Stomach (tissue), 19 donors: ENCODE measurements at places on chromosomes 12 and 14. TPM values are rescaled to one million over a fixed set of nuclear protein-coding genes. Genes with fewer than 3 reads are reported as not detected.
A peak's percentile ranks its signal among the peaks of the same experiment; 100 is the strongest.

Gene IRAK3
- total RNA-seq, result 6.7 TPM

DNA sequence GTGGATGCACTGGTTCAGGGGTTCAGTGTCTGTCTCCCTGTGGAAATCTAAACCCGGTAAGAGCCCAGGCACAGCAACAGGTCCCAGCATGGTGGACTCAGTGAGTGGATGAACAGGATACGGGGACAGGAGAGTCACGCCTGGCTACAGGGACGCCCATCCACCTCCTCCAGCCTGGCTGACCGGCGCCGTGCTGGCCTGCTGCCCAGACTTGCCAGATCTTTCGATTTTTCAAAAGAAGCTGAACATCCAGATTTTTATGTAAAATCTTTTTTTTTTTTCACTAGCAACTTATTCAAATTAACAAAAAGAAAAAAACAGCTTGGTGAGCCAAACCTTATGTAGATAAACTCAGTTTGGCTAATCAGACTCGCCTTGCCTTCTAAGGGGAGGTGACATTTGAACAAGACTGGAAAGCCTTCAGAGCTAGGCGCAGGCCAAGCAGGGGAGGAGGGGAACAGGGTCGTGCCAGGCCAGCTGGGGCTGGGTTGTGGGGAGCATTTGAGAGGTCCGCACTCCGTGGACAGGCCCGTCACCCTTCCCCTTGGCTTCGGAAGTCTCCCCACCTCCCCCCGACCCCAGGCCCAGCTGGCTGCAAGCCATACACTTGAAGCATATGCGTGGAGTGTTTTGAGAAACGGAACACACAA is 87.8 kb upstream of the NCOR2 start:
- DNase-seq, result peak; percentile 57

GRCh38 chr14:65849558-65849957 is 437.0 kb downstream of the FUT8 start:
- no peak for DNase-seq

Gene TAS2R42
- total RNA-seq, result not detected

DNA sequence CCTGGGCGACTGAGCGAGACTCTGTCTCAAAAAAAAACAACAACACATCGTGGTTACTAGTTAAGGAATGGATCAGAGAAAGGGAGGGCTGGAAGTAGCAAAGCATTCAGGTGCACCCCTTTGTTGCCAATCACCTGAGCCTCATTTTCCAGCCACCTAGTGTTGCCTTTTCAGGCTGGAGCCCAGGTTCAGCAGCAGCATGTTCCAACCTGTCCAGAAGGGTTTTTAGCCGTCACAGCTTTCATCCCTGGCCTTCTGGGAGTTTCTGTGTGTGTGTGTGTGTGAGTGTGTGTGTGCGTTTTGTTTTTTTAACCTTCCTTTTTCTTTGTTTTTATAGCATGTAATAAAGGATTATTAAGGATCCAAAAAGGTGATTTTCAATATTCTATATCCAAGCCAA is 121.1 kb upstream of the ATF1 start:
- no peak for DNase-seq

Gene TMEM233
- total RNA-seq, result not detected

Gene CIDEB
- total RNA-seq, result 6.4 TPM

DNA sequence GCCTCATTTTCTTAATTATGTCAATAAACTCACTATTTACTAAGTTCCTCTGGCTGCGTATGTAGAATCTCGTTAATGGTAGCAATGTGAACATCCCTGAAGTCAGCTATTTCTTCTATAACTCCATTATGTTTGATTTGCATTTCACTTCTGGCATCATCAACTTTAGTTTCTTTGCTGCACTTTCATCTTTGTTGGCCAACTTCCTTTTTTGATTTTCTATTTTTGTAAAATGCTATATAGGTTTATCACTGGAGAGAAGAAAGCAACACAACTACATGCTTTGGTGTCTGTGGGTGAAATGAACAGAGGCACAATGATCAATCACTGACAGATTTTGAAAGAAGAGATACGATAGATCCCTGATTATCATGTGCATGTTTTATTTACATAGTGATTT is 58.5 kb upstream of the ATF7IP start:
- no peak for DNase-seq

DNA sequence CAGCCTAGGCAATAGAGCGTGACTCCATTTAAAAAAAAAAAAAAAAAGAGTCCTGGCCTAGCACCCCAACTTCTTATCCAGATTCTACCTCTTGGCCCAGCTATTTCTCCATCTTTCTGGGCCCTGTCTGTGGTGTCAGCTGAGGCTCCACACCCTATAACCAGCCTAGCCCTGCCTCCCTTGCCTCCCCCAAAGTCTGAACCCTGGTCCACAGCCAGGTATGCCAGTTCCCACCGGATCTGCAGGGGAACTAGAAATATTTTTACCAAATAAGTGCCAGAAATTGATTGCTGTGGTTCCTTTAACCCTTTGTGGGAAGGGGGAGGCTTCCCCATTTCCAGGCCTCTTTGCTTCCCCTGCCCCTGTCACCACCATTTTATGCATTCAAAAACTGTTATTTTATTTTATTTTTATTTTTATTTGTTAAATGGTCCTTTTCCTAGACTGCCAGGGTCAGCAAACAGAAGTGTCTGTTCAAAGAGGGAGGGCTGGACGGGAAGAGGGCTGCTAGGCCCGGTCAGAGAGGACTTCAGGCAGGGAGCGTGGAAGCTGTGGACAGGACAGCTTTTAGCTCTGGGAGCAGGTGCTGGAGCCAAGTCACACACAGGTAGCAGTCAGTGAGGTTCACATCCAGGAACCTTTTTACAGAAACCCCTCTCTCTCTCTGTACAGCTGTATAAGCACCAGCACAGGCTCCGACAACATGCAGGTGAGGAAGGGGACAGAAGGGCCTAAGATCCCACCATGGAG is 23.2 kb downstream of the TTC9 start:
- no peak for DNase-seq

Gene RPS6KL1
- not detected for total RNA-seq

Gene KITLG
- total RNA-seq, result 62.4 TPM

- DNase-seq, result no peak
Observed at GRCh38 chr12:124765581-124766489, 97.8 kb downstream of the SCARB1 start.

Gene ITGA7
- total RNA-seq, result 52.0 TPM
